Hypothalamus (tissue), 51 donors: ENCODE measurements at places on chromosomes 4 and X.

- no peak for DNase-seq
Observed at GRCh38 chr4:143667461-143667860, 33.0 kb downstream of the FREM3 start.

GRCh38 chr4:97720869-97721432, 422.3 kb downstream of the STPG2 start:
- no peak for DNase-seq

GRCh38 chr4:150853882-150854281, 161.2 kb downstream of the LRBA start:
- no peak for DNase-seq

DNA sequence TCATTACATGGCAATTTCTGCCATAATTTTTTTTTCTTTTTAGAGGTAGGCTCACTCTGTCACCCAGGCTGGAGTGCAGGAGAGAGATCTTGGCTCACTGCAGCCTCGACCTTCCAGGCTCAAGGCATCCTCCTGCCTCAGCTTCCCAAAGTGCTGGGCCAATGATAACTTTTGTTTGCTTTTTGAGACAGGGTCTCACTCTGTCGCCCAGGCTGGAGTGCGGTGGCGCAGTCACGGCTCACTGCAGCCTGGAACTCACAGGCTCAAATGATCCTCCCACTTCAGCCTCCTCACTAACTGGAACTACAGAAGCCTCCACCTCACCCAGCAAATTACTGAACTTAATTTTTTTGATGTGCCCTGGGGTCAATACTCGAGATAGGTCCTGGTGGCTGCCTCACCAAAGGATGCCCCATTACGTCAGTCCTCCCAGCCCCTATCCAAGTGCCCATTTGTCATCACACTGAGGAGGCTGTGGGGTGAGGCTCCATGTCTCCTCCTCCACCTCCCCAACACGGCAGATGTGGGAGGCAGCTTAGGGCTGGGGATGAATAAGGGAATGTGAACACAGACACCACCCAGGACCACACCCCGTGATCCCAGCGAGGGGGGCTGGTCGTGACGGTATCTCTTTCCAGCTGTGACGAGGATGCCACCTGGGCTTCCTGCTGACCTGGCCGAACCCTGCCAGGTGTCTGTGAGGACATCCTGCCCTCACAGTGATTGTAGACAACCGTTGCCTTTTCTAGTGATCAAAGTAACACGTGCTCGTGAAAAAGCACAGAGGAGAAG, 12.4 kb upstream of the NKX1-1 start:
- no peak for DNase-seq

- no peak for DNase-seq
Observed at GRCh38 chr4:181998398-181999295, 244.6 kb upstream of the TENM3 start.

DNA sequence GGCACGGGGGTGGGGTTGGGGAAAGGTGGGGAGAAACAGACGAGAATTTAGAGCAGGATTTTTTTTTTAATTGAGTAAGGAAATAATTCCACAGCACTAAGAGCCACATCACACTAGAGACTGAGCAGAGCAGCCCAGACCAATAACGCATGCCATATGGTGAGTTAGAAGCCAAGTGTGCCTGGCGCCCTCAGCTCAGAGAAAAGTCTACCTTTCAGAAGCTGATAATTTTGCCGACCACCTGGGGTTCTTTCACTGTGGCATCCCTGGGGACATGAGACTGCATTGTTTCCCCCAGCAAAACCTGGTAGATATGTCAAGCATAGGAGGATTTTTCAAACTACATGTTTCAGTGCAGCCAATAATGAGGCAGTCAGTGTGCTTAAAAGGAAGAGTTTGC, 516.8 kb downstream of the SMARCA1 start:
- DNase-seq, result no peak

- DNase-seq, result peak; percentile 0
Observed at GRCh38 chrX:38175139-38175538, 45.5 kb downstream of the SRPX start.

DNA sequence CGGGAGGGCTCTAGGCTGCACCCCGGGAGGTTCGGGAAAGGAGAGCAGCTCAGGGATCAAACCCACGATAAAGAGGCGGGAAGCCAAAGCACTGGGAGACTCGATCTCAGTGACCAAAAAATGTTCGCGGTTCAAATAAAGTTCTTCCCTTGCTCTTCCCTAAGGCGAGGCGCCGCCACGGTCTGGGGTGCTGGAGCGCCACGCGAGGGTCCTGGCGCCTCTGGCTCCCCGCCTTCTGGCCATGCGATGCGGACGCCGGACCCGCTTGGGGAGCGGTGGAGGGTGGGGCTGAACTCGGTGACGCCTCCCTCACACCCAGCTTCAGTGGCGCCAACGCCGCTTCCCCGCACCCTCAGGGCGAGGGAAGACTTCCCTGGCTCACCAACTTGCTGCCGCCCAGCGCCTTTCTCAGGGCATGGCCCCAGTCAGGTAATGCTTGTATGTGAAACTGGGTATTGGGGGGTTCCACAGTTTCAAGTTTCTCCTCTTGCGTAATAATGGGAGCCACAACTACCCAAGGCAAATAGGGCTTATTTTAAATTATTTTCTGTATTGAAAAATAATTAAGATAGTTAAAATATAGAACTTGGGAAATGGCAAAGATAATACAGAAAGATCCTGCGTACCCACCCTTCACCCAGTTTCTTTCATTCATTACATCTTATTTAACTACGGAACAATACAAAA, at the start of gene QRFPR:
Gene QRFPR (minus strand): TSS at position 243 of the 687 bp plus-strand sequence. CDS start 371 bp downstream, outside the sequence.
- no peak for DNase-seq

DNA sequence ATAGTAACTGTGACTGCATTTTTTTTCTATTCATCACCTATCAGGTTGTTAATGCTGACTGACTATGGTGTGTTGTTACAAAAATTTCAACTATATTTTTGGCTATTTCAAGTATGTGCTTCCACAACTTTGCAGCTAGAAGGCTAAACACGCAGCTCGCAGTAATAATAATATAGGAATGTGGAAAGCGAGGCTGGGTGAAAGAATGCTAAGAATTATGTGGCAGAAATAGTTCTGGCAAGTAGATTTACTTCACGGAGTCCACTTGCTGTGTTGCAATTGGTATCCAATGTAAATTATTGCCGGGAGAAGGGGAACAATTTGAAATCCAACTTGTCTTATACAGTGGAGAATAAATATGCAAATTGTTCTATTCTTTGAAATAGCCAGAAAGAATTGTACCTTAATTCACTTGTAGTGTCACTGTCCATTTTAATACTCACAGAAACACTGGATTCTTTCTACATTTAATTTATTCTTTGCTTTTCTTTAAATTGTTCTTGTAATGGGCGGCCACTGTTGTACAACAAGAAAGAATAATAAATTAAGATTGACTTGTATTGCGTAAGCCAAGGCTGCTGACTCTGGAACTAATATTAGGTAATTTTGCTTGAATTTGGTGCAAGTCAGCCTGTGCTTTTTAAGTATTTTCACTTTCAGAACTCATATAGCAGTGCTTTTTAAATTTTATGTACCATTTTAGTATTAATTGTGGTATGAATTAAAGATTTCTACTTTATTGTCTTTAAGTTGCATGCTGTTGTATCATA, 154.9 kb downstream of the FRMPD4 start:
- no peak for DNase-seq

DNA sequence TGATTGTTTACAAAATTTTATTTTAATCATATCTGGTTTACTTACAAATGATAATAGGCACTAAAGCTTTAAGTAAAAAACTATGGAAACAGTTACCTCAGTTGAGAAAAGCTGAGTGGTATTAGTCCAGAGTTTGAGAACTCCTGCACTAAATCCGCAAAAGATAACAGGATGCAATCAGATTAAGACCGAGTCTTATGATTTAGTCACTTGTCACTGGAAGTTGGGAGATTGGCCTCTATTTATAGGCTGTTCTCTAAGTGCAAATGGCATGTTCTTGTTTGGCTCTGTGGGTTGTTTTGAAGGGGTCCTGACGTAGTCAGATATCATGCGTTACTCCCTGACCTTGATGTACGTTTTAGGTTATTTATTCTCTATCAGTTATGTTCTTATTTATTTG, 6.3 kb downstream of the GPAT3 start:
- DNase-seq, result no peak

DNA sequence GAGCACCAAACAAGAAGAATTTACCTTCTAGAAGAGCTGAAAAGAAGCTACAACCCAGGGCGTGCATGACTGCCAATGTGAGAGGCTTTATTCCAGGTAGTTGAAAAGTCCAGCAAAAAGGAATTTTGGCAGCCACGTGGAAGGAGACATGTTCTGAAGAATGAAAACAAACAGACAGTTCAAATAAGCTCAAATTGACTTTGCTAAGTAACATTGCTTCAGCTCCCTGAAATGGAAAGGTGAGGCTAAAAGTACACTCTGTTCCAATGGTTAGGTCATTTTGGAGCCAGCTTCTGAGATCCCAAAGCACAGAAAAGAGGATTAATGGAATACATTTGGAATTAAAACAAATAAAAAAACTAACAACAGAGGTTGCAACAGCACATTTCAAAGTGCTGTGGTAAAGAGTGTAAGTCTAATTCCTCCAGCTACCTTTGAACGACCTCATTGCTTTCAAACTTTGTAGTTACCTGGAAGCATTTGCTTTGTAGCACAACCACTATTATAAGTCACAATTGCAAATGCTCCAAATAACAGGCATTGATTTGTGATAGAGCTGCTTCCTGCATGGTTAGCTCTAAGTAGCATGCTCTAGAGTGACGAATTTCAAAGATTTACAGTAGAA, 405.3 kb upstream of the EDA2R start:
- DNase-seq, result no peak

DNA sequence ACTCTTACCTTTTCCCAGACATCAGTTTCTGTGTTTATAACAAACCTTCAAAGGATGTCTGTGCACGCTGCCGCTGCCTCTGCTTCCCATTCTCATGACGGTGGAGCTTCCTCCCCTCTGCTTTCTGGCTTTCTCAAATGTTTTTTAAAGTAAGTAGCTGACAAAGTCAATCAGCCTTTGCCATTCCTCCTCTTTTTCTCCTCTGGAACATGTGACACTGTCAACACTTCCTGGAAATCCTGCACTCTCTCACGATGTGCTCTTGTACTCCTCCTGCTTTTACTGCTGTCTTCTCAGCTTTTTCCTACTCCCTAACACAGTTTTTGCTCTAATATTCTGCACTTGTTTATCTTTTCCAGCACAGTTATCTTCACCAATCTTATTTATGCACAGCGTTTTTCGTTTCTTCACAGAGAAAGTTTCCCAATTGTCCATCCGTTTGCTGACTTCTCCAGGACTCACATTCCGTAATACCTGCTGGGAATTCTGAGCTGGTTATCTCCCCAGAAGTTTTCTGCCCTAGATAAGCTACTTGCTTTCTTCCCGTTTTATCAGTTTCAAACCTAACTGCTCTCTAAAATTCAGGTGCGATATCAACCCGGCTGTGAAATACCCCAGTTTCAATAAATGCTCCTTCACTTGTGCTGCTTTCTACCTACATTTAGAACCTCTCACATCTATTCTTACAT, 465.6 kb upstream of the AGA start:
- DNase-seq, result no peak

DNA sequence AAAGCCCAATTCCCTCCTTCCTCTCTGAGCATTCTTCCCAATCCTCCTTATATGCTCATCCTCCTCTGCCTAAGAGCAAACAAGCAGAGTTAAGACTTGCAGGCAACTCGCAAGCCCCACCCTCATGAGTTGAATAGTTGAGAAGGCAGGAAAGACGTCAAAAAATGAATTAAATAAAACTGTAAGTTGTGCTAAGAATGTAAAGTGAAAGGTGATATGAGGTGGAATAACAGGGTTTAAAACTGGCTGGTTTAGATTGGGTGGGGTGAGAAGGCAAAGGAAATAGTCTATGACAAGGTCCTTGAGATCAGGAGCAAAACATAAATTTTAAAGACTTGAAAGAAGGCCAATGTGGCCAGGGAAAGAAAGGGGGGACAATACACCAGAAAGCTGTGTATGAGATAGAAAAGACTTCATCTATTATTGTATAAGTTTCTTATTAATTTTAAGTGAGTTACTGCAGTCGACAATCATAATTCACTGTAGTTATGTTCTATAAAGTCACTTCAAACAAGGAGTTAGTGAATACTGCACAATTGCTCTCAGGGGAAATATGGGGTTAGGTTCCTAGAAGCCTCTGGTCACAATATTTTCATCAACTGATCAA, 124.9 kb downstream of the RELL1 start:
- no peak for DNase-seq

- DNase-seq, result no peak
Observed at GRCh38 chr4:185394568-185395237, 1.0 kb downstream of the LRP2BP start.

DNA sequence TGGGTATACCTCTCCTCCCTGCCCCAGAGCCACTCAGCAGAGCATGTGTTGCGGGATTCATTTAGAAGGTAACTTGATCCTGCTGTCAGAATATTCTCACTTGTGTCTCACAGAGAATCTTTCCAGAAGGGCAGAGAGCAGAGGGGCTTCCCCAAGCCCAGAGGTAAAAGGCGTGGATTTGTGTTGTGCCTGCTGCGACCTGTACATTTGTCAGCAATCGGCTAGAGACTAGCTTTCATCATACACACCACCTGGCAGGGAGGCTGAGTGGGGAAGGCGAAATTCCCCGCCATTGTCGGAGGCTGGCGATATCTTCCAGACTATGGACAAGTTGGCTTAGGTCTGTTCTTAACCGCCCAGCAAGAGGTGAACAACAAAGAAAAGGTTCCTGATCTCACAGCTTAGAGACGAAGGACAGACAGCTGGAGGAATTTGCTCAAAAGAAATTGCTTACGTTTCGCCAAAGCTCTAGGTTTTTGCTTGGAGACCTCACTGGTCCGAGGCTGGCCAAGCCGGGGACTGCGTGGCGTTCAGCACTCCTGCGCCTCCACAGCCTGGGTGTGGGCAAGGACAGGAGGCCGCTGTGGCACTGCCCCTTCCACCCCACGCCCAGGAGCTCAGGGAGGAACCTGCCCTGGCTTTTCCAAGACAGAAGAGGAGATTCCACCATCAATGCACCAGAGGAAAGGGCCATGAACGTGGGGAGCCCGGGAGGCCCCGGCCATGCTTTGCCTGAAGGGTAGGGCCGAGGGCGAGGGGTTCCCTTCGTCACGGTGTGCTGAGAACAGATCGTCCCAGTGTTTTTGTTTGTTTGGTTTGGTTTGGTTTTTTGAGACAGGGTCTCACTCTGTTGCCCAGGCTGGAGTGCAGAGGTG, 69.4 kb downstream of the DCTD start:
- no peak for DNase-seq
